ENCODE measurements at places on chromosomes 1 and 21.

DNA sequence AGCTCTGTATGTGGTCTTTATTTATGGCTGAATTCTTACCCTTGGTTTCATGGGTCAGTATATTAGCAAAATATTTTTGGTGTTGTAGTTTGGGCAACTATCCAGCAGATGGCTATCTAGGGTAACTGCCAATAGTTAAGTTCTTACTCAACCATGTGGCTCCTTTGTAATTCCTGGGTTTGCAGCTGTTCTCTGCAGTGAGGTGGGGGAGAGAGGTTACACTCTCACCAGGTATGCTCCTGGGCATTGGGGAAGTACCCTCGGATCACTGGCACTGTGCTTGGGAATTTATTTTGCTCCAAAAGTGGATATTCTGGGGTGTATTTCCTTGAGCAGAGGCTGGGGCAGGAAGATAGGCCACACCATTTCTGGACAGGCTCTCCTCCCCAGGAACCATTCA, 436.7 kb upstream of the TMPRSS15 start:
- peak; percentile 44 for DNase-seq

DNA sequence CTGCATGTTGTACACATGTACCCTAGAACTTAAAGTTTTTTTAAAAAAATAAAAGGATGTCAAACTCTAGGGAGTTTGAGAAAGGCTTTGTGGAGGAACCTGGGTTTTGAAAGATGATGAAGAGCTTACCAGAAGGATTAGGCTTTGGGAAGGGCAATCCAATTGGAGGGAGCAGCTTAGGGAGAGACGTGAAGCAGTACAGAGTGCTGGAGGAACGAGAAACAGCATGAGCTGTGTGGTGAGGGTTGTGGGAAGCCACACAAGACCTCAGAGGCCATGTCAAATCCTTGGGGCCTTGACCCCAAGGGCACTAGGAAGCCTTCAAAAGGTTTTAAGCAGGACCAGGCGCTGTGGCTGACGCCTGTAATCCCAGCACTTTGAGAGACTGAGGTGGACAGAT, 8.4 kb upstream of the KPNA6 start:
- no peak for DNase-seq

- no peak for DNase-seq
These were observed 48.1 kb downstream of the LHX4 start for GRCh38 chr1:180278194-180278515.

DNA sequence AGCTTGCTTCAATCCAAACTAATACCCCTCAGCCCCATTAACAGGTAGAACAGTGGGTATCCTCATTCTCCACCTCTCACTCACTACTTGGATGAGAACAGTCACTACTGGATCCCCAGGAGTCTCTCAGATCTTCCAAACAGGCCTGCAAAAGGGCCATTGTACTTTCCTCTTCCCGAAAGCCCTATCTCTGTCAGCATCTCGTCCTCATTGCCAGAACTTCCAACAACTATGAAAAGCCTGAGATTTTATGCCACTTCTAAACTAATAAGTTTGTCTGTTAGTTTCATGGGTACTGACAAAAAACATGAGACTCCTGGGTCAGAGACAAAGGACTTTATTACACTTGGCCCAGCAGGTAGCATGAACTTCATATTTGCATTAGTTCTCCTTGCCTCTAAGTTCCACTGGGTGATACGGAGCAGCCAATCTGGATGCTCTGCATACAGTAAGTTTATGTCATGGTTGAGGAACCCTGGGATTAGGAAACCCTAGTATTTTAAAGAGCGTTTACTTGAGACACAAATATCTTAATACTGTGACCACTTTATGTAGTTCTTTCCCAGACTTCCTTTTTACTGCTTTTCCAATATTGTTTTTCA, 38.1 kb downstream of the VANGL2 start:
- DNase-seq: no peak

DNA sequence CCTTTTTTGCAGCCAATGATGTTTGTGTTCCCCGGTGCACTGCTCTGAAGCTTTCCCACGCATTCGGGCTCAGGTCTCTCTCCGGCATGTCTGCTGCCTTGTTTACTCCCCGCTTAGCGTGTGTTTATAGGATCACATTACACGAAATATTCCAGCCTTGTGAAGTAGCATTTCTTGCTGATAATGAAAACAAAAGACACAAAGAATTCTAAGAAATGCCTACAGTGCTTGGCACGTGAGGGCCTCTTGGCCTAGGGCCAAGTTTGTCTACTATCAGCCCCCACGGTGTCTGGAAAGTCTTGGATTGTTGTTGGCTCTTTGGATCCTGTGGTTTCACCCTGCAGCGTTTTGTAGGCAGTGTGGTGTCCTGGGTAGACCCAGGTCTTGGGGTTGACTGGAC, 11.2 kb upstream of the GSTM4 start:
- no peak for DNase-seq

DNA sequence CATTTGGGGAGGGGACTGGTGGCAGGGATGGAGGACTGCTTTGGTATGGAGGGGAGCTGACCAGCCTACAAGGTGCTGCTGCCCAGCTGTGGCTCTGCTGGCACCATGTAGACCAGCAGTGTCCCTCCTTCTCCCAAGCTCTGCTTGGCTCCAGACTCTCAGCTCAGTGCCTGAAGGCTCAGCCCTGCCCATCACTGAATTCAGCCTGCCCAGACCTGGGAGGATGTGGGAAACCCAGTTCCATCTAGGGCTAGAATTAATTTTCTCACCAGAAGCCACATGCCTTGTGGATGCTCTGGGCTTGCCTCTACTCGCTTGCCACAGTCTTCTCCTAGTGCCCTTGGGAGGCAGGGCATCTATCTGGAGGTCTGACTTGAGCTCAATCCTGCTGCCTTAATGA, 195.0 kb upstream of the EDN2 start:
- DNase-seq: no peak

DNA sequence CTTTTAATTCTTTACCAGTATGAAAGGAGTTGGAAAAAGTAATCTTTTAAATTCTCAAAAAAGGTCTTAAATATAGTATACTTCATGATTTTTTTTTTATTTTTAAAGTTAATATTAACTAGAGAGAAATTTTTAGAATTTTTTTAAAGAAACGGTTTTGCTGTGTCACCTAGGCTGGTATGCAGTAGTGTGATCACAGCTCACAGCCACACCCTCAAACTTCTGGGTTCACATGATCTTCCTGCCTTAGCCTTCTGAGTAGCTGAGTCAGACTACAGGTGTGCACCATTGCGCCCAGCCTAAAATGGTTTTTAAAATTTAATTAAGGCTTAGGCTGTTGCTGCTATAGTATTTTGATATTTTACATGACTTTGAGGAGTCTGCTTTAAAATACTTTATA, 52.4 kb downstream of the TLCD4 start:
- DNase-seq: no peak

DNA sequence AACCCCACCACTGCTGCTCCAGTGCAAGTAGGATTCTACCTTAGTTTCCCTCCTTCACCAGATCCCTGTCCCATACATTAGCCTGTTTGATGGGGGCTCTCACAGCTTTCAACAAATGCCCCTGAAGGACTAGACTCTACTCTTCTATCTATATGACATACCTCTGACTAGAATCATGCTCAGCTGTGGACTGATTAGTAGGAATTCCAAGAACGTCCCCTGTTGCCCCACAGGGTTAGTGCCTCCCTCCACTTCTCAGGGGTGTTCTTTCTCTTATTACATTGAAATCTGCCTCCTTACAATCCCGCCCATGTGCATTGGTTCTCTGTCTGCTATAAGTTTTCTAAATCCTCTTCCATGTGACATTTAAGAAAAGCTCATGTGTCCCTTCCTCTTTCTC, 375.9 kb upstream of the DUSP10 start:
- no peak for DNase-seq

GRCh38 chr1:6667139-6667538, 34.5 kb downstream of the DNAJC11 start:
- DNase-seq: no peak

DNA sequence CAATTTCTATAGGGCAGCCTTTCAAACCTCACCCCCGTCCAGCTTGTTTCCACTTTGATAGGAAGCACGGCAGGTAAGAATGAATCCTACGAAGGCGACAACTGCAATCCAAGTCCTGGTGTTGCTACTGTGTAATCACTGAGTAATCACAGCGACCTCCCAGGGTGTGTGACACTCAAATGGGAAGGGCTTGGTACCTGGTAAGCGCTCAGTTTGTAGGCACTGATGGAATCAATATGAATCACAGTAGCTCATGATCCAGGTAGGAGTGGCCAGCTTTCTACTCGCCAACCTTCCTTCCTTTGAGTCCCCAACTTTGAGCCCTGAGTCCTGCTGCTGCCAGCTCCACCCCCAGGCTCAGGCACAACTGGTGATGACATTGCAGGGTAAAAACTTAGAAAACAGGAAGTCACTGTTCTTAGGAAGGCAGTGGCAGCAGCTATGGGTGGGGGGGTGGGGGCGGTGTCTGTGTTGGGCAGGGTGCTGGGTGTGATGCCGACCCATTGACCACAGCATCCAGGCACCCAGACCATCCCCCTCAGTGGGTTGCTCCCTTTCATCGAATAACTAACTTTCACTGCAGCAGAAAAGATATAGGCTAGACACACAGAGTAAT, 70.7 kb downstream of the CD247 start:
- DNase-seq: peak; percentile 37

GRCh38 chr1:109527098-109527811, 12.4 kb upstream of the GPR61 start:
- DNase-seq: no peak

GRCh38 chr1:243529512-243529911, 273.7 kb downstream of the SDCCAG8 start:
- no peak for DNase-seq

DNA sequence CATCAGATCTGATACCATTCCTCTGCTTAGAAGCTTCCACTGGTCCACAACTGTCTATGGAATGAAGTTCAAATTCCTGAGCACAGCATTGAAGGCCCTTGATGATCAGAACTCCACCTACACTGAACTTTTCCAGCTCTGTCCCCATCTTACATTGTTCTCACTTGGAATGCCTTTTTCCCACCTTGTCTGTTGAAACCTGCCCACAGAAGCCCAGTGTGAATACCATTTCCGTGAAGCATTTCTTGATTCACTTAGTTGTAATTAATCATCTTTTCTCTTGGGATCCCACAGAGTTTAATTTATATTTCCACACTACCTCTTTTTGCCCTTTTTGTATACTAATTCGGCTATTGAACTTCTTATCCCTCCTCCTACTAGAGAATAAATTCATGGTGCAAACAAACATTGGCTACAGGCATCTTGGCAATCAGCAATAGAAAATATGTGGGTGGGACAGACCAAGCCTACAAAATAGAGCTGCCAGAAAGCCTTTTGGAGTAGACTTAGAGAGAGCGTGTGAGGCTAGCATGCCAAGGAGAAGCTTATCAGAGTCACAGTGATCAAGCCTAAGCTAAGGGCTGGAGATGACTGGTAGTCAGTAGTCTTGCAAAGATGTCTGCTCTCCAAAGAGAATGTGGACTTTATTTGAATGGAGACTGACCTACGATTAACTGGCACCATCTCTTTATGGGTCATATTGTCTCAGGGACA, 26.1 kb downstream of the NHLH2 start:
- DNase-seq: no peak

DNA sequence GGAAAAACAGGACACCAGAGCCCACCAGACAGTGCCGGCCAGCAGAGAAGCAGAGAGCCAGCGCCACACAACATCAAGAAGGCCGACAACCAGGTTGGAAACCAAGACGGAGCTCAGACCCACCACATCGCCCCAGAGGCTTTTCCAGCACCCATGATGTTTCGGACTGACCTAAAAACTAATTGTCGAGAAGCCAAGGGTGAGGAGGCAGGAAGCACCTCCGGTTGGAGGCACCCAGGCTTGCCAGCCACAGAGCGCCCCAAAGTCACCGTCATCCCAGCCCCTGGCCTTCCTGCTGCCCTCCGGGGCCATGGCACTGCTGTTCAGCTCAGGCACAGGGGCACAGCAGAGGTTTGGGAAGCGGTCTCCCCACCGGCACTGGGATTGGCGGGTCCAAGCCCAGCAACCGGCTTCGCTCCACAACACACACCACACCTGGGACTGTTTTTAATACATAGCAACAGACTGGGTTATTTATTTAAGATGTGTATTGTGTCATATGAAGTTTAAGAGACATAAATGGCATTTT, 67.2 kb downstream of the SLC37A1 start:
- DNase-seq: no peak

DNA sequence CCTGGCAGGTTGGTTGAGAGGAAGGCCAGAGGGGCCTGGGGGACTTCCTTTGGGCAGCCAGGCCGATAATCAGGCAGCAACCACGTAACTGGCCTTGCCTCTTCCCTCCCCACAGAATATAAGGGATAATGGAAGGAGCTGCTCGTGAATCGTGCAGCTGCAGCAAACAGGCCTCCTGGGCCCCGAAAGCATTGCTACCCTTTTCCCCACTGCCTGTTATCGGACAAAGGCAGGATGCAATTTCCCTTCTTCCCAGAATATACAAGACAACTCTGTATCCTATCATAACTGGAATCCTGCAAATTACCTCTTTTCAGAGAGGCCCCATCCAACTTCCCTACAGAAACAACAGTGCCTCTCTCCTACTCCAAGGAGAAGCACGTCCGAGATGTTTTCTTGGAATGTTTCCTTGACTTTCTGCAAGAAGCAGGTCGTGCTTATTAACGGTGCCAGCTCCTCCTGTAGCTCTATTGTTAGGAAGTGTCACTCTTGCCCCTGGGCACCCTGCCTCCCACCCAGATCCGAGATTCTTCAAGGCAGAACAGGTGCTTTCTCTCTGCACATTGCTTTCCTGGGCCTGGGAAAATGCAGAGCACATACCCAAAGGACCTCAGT, 106.0 kb upstream of the TIAM1 start:
- no peak for DNase-seq

DNA sequence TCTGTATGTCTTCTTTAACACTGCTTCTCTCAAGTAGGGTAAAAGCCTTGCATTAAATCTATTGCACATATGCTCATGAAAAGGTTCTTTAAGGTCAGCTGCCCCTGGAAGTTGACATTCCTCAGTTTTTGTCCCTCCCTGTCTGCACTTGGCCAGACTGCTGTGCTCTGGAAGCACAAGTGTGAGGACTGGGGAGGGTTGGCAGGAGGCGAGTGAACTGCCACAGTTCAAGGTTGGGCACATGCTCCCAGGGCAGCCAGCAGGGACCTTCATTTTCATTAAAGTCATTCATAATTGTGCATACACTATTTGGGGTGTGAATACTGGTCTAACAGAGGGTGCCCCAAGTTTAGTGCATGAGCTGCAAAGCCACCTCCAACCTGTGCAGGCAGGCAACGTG, 10.9 kb upstream of the THEM5 start:
- no peak for DNase-seq

- DNase-seq: peak; percentile 74
These were observed 152.8 kb downstream of the TENT5C start for GRCh38 chr1:117758444-117759316.

GRCh38 chr1:186104459-186104858, 270.6 kb downstream of the TPR start:
- no peak for DNase-seq

GRCh38 chr1:71809085-71809484, 473.3 kb downstream of the NEGR1 start:
- no peak for DNase-seq

GRCh38 chr1:211577819-211578639, 932 bp downstream of the SLC30A1 start:
- DNase-seq: peak; percentile 81

GRCh38 chr1:14817223-14818170, 219.0 kb downstream of the KAZN start:
- no peak for DNase-seq
